NCI-H1092 treated with DMSO at 0.1 percent for 48 hours (cell line): ENCODE measurements at places on chromosomes 5 and 9.

DNA sequence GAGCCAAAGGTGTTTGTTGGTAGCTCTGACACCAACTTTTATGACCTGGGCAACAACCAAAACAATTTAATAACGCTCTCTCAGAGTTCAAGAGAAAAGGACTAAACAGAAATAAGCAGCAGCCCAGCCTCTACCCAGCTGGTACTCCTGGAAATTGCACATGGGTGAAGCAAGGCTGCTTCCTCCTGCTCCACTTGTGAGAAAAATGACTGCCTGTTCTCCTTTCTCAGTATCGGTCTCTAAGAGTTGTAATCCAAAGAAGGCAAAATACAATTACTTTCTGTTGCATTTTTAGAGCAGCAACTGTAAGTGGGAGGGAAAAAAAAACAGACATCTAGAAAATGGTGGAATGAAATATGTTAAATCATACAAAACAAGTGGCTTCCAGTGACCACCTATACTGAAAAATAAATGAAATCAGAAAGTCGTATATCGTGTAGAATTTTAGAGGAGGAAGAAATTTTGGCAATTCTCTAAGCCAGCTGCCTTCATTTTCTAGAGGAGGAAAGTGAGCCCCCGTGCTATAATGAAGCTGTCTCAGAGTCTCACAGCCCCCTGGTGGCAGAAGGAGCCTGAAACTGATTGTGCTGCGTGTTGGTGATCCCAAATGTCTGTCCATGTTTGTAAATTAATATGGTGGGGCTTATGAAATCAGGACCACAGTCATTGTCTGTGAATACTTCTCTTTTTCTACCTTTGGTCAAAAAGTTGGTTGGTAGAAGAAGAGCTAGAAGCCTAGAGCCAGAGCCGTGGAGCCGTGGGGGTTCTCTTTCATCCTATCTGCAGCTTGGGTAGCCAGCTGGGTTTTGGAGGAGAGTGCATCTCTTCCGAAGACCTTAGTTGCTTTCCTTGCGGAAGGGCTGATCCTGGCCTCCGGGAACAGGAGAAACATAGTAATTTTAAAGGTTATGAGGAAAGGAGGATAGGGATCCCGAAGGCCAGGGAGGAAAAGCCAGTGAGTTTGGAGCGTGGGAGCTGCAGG is 139.9 kb downstream of the PIP5K1B start:
- peak; percentile 23 for DNase-seq

DNA sequence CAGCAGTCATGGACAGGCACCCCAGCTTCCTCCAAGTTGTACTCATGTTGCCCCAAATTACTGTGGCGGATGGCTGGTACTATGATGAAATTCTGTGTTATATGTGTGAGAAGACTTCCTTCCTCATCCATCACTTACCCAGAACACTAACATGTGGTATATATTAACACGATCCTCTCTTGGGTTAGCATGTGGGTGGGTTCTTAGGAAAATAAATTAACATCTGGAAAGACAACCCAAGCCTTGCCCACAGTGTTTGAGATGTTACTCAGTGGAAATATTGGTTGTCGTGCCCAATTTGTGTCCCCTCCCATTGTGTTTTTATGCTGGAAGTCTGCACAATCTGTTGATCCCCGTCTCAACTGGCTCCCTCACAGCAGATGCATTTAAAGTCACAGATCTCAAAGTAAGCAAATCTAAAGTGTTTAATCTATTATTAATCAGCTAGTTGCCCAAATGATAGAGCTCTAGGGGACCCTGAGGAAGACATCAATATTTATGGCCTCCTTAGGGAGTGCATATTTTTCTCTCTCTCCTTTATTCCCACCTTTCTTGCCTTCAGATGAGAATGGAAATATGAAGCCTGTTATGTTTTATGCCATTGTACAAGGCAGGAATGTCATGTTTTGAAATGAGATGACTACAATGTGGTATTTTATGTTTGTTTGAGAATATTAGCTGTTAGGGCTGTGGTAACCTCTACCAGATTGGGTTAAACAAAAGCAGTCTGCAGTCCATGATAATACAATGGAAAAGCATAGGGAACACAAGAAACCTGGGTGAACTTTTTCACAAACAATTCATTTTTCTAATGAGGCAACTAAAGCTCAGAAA is 93.9 kb downstream of the GRIA1 start:
- DNase-seq: no peak

GRCh38 chr9:100281676-100282387 is 70.9 kb downstream of the TEX10 start:
- no peak for DNase-seq

- no peak for DNase-seq
Observed at GRCh38 chr5:172051643-172052339, 45.4 kb upstream of the FBXW11 start.

- no peak for DNase-seq
Observed at GRCh38 chr9:94613003-94613402, 19.4 kb upstream of the FBP2 start.

- no peak for DNase-seq
Observed at GRCh38 chr9:129881547-129882324, 46.5 kb downstream of the USP20 start.

DNA sequence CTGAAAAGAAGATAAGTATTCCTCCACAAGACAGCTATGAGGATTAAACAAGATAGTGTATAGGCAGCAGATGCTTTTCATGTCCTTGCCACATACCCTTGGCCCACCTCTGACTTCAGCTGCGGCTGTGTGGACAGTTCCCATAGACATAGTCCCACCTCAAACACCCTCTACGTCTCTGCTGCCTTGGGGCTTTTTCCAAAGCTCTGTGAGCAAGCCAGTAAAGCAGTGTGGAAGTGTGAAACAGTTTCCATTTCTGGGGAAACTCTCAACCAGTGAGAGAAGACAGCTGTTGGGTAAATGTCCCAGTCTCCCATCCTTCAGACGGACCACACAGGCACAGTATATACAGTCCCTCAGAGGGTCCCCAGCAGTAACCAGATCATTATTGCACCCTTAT is 125.5 kb downstream of the CDK5RAP2 start:
- no peak for DNase-seq

GRCh38 chr5:6704361-6704851 is 8.8 kb upstream of the TENT4A start:
- no peak for DNase-seq

GRCh38 chr5:122341087-122341486 is 29.1 kb downstream of the SNCAIP start:
- DNase-seq: peak; percentile 100

DNA sequence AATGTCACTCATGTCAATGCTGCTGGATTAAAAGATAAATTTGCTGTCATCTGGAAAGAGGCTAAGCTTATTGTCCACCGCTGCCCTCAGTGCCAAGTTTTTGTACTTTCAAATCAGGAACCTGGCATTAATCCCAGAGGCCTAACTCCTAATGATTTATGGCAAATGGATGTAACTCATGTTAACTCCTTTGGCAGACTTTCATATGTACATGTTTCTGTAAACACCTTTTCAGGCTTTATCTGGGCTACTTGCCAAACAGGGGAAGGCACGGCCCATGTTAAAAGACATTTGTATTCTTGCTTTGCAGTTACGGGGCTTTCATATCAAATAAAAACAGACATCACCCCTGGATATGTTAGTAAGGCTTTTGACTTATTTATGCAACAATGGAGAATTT is 608.0 kb upstream of the ACO1 start:
- DNase-seq: peak; percentile 99

GRCh38 chr5:79843450-79844388 is 147.3 kb downstream of the MTX3 start:
- DNase-seq: no peak

GRCh38 chr5:159527546-159528254 is 197.4 kb upstream of the IL12B start:
- DNase-seq: no peak

GRCh38 chr5:108521841-108522506 is 140.1 kb upstream of the FBXL17 start:
- peak; percentile 25 for DNase-seq

DNA sequence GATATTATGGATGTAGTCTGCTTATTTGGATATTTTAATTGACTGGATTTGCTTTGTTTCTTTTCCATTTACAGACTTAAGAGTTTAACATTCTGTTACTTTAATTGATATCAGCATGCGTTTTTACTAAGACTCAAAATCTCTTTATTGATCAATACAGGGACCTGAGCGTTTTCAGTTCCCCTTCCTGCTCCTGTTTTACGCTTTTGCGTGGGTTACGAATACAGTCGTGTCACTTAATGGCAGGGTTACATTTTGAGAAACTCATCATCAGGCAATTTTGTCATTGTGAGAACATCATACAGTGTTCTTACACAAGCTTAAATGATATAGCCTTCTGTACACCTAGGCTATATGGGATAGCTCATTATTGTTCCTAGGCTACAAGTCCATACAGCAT is 65.2 kb downstream of the PBX3 start:
- DNase-seq: no peak

DNA sequence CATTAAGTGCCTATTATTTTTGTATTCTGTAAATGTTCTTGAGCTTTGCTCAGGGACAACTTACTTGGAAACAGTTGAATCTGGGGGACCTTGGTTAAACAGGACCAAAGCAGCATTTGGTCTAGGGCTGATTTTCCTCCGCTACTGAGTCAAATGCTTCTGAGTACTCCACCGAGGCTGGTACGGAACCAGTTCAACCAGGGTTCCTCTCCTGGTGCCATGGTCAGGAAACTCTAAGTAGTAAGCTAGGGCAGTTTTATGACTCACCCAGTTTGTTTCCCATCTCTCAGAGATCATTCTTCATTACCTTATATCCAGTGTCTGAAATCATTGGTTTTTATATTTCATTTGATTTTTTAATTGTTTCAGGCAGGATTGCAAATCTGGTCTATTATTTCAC is 111.9 kb upstream of the TNFAIP8 start:
- no peak for DNase-seq

GRCh38 chr9:16532272-16532671 is 338.2 kb downstream of the BNC2 start:
- peak; percentile 24 for DNase-seq

- DNase-seq: no peak
Observed at GRCh38 chr5:116872986-116873385, 298.4 kb upstream of the SEMA6A start.

- DNase-seq: no peak
Observed at GRCh38 chr5:168934169-168934568, 355.0 kb upstream of the PANK3 start.

DNA sequence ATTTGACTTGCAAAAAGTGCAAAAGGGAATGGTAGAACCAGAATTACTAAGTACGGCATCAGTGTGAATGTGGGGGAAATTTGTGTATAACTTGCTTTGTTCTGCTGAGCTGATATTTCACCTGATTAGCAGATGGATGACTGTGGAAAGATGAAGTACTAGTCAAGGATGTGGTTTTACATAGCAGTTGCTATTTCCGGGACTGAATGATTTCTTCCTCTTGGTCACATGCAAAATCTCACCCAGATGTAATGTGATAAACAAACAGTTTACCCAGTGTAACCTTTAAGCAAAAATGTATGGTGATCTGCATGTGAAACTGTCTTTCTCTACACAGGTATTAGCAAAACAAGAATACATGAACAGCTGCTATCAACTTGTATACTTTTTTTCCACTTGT is 46.1 kb downstream of the DCP2 start:
- no peak for DNase-seq

GRCh38 chr5:160657622-160658458 is 194.2 kb downstream of the ATP10B start:
- no peak for DNase-seq
